ENCODE measurements at places on chromosomes 1 and 21. TPM values are rescaled to one million over a fixed set of nuclear protein-coding genes. Genes with fewer than 3 reads are reported as not detected.

The MFSD2A gene
- total RNA-seq, result not detected

The FOXO6 gene
- 1.4 TPM for total RNA-seq

The ENO1 gene
- total RNA-seq, result 130 TPM

The ZNF496 gene
- total RNA-seq, result 14.2 TPM

The VAV3 gene
- total RNA-seq, result 1.6 TPM

The SFN gene
- not detected for total RNA-seq

The TTF2 gene
- total RNA-seq, result 9.9 TPM

The ATAD3C gene
- total RNA-seq, result 1.7 TPM

The HEYL gene
- total RNA-seq, result 13.0 TPM

The CNR2 gene
- not detected for total RNA-seq

The C1orf94 gene
- not detected for total RNA-seq

The CFHR2 gene
- total RNA-seq, result not detected

The MMP23B gene
- 35.2 TPM for total RNA-seq

The HSD3B2 gene
- not detected for total RNA-seq

The AMY2A gene
- total RNA-seq, result 0.70 TPM

The PADI1 gene
- total RNA-seq, result not detected

The PDXK gene
- 65.5 TPM for total RNA-seq

The OPTC gene
- not detected for total RNA-seq

The EPHA2 gene
- total RNA-seq, result 10.8 TPM

The TDRD5 gene
- total RNA-seq, result not detected

The RGS7 gene
- total RNA-seq, result not detected

The LHX8 gene
- not detected for total RNA-seq

The HYI gene
- total RNA-seq, result 20.5 TPM

The STYXL2 gene
- 124 TPM for total RNA-seq

The PRAMEF25 gene
- not detected for total RNA-seq

The NFASC gene
- 6.0 TPM for total RNA-seq

The KMO gene
- not detected for total RNA-seq

The C1QB gene
- total RNA-seq, result 185 TPM

Measured in heart right ventricle (tissue), 16 donors.